ENCODE measurements at places on chromosomes 12 and 14.

- DNase-seq, result peak; percentile 27
Observed at GRCh38 chr12:59084511-59085375, 164.4 kb upstream of the LRIG3 start.

DNA sequence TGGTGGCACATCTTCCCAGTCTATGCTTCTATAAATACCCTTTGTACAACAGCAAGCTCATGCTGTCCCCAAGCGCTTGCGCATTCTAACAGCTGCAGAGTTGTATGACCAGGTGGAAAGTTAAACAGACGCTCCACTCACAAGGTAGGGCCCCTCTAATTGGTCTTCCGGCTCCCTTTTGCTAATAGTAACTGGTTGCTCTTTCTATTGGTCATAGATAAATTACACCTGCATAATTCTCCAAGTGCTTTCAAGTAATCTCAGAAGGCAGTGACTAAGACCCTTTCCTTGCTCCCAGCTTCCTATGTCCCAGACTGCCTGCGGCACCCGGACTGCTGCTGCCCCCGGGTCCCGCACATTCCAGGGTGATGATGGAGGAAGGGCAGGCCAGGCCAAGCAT, 6.1 kb upstream of the TSPAN9 start:
- no peak for DNase-seq

DNA sequence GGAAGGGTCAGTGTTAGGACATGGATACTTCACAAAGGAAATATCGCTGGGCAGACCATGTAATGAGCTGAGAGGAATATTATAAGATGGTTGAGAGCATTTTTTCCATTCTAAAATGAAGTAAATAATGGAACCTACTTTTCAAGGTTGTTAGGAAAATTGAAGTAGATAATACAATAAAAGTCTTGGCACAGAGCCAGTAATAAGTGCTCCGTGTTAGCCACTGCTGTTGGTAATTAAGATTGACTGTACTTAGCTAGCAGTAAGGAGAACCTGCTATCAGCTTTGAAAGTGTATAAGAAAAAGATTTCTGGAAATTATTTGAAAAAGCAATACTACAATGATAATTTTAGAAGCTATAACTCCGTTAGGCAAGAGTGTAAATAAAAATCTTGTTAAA, 77.6 kb downstream of the SCAF11 start:
- no peak for DNase-seq

DNA sequence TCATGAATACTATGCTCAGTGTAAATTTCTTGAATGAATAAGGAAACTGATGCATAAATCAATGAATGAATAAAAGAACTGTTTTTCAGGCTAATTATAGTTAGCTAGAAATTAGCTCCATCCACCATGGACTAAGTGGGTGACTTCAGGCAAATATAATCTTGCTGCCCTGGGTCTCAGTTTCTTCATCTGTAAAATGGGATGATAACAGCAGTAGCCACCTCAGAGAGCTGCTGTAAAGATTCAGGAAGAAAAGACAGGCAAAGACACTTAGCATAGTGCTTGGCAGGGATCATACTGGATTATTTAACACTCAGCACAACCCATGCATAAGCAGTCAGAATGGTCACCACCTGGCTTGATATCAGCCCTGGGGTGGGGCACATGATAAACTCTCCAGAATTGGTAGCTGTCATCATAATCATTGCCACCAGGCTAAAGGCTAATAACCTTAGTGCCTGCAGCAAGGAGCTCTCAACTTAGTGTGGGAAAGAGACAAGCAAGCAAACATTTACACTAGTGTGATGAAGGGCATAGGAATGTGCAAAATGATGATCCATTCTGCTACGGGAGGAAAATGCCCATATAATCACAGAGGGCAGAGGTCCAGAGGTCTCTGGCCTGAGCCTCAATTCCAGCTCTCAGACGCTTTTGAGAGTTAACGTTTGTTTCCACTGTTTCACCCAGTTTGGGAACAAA, 234.7 kb upstream of the TBX3 start:
- DNase-seq, result no peak

DNA sequence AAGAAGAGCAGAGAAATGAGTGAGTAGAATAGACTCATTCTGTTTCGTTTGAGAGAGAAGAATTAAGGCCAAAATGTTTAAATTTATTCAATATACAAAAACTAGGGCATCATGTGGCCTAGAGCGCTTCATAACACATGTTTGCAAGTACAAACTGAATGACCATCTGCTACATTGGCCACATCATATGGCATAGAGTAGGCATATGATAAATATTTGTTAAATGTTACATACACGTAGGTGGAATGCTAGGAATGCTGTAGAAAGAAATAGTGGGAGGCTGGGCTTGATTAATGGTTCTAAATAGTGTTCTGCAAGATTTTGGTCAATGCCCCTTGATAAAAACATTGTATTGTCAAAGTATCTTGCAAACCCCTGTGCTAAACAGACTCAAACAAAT, 10.8 kb downstream of the MGP start:
- DNase-seq, result no peak

- DNase-seq, result peak; percentile 75
Observed at GRCh38 chr14:105527826-105528585, 1.6 kb downstream of the TMEM121 start.

- no peak for DNase-seq
Observed at GRCh38 chr14:60093080-60093479, 1.4 kb downstream of the PCNX4 start.

DNA sequence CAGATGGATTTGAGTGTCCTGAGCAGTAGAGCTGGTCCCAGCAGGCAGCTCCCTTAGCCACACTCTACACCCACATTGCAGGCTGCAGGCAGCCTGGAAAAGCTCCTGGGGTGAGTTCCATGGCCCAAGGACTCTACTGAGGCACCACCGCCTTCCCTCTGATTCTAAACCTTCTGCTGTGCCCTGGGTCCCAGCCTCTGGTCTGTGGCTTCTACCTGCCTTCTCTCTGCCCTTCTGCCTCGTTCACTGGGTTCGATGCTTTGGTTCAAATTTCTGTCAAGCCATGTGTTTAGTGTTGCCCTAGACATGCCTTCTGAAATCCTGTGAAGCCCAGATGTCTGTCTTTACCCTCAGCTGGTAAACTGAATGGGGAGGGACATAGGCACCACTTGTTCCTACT, 1.5 kb upstream of the FGF6 start:
- DNase-seq, result no peak

GRCh38 chr12:68435816-68436215, 103.7 kb upstream of the MDM1 start:
- DNase-seq, result no peak

DNA sequence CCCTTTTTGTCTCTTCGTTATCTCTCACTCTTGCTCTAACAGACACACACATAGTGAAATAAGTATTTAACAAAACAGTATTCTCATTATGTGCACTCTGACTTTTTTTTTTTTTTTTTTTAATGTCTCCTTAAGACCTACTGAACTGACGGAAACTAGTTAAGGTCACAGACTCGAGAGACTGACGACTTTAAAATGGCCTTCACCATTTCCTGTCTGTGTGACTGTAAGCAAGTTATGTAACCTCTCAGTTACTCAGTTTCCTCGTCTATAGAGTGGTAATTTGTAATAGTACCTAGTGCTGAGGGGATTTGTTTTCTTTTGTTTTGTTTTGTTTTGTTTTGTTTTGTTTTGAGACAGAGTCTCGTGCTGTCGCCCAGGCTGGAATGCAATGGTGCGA, 284.8 kb downstream of the FBXL14 start:
- DNase-seq, result no peak

DNA sequence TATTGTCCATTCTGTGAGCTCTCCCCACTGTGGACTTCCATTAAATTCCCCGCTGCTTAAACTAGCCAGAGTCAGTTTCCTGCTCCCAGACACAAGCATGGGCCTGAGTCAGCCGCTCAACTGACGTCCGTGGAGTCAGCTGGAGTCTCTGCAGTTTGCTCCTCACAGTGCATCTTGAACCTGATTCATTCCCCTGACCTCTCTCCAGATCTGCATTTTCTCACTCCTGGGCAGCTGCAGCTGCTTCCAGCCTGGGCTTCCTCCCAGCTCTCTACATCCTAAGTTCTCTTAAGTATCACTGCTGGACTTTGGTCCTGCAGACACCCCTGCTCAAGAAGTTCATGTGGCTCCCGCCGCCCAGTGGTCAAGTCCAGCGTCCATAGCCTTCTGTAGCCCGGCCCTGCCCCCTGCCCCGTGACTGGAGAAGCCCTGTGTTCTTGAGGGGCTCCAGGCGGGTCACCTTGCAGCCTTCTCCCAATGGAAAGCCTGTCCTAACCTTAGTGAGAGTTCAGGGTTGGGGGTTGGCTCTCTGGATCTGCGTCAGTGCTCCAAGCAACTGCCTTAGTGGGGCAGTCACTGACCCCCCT, 20.0 kb downstream of the NFKBIA start:
- no peak for DNase-seq

GRCh38 chr12:89949457-89950195, 241.0 kb upstream of the ATP2B1 start:
- DNase-seq, result no peak

GRCh38 chr12:132824053-132824452, 4.6 kb downstream of the GOLGA3 start:
- DNase-seq, result no peak

- DNase-seq, result no peak
Observed at GRCh38 chr12:92248977-92249376, 103.3 kb upstream of the BTG1 start.

GRCh38 chr14:106788534-106788933, 1262.2 kb downstream of the TMEM121 start:
- no peak for DNase-seq

GRCh38 chr12:124479680-124480468, 87.5 kb downstream of the NCOR2 start:
- DNase-seq, result no peak

GRCh38 chr14:53330441-53330840, 177.3 kb upstream of the DDHD1 start:
- no peak for DNase-seq

DNA sequence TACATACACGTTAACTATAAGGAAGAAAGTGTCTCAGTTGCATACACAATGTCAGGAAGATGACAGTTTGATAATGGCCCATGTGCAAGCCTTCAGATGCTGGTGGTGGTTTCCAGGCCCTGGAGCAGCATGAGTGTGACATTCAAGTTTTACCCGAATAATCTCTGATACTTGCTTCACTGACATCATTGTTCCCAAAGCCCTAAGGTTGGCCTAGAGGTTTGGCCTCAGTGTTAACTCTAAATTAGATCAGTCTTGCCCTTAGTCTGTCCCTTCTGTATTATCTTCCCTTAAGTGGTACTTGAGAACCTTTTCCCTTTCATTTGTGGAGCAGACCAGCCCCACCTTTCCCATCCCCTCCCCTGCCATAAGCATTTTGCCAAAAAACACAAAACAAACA, 24.0 kb upstream of the PDE1B start:
- DNase-seq, result no peak

DNA sequence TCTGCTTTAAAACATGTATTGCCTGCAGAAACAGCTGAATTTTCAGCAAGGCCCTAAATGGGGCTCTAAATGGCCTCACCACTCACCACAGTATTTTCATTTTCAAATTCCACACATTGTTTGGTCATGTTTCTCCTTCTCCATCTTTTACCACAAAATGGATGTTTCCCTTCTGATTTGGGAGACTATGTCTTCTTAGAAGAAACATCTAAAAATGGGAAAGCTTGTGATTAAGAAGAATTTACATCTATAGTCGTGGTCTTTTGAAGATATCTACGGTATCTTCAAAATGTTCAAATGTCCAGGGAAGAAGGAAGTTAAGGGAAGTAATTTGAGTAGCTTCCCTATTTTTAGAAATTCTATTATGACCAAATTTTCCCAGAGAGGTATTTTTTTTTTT, 20.7 kb upstream of the TUBA1C start:
- DNase-seq, result no peak

DNA sequence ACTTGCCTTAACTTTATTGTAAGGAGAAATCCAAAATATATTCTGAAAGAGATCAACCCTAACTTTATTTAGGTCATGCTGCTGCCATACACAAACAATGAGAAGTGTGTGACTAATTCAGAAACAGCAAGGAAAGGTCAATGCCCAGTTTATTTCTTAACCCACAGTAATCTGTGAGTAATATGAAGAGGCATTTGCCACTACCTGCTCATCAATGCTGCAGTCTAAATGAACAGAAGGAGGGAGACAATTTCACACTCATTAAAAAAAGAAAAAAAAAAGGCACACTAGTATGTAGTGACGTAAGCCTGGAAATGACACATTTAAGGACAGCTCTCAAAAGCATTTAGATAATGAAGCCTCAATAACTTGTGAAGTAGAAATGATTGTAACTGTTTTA, 90.5 kb upstream of the FOXN3 start:
- no peak for DNase-seq

GRCh38 chr12:116697305-116697704, 40.6 kb downstream of the SPRING1 start:
- peak; percentile 72 for DNase-seq

- no peak for DNase-seq
Observed at GRCh38 chr12:83575326-83575725, 888.6 kb downstream of the TMTC2 start.

- no peak for DNase-seq
Observed at GRCh38 chr12:65368055-65368454, 89.6 kb downstream of the MSRB3 start.

DNA sequence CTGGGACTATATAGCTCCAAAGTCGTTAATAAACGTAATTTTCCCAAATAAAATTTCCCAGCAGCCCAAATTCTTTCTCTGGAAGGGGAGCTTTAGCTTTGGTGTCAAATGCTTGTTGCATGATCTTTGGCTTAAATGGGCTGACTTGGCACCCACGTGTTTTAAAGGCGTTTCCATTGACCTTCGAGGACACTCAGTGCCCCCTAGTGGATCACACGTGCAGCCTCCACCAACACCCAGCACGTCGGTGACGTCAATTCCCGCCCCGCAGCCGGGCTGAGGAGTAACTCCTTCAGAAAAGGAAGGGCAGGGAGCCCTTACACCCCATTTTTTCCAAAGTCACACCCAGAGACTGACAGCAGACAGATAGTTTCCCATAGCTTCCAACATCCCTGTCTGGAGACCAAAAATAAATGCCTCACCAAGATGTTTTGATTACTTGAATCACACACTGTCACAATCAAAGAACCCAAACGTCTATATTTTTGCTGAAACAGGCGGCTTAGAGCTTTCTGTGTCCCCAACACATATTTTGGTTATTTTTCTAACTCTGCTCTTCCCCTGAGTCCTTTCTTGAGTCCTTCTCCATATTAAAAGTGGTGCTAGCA, 707.9 kb downstream of the AACS start:
- peak; percentile 32 for DNase-seq

DNA sequence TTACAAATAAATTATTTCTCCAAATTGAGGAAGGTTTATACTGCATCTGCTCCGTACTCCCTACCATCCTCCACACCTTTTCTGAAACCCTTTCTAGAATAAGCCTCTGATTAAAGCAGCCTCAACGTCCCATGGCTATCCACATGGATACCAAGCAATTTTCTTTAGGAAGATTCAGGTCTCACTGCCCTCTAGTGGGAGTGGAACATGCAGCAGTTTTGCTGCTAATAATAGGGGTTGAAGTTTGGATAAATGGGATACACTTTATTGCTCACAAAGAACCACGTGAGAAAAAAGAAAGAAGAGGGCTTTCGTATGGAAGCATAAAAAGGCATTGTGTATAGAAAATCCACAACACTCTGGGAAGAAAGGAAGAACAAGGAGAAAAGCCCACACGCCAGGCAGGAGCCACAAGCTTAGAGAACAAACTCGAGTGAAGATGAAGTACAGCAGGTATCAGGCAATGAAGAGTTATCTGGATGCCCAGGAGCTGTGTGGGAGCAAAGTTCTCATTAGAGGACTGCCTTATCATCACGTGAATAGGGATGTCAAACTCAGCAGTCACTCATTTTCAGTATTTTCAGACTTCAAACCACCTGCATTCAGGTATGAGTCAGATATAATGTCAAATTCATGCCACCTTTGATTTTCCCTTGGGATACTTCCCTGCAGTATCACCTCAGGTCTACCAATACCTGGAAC, 45.8 kb downstream of the CCER1 start:
- DNase-seq, result peak; percentile 35
